ENCODE measurements at places on chromosomes 5 and 9.

DNA sequence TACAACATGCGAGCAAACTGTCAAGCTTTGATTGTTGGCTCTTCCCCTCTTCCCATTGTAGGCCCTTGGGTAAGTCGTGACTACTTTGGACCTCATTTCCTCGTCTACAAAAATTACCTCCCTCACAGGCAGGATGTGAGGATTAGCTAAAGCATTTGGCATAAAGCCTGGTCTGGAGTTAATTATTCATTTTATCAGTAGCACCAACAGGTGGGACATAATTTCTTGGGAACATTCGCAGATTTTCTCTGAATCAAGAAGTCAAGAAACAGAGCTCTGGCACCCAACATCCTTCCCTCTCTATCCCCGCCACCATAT, 39.9 kb upstream of the SEMA6A start:
- DNase-seq: no peak

GRCh38 chr5:159504857-159505304, 174.6 kb upstream of the IL12B start:
- DNase-seq: no peak

DNA sequence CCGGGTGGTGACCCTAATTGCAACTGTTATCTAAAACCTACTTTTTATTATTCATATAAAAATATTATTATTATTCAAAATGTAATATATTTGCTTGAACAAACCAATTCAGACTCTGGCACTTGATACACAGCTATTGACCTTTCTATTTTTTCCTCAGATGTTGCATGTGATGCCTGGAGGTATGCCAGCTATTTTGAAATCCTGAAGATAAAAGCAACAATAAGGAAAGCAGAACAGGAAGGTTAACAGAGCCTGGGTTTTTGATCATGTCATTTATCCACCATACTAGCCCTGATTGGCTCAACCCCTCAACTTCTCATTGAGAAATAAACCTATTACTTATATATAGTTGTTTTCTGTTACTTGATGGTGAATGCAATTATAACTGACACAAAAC, 340.9 kb upstream of the KIF2A start:
- DNase-seq: no peak

DNA sequence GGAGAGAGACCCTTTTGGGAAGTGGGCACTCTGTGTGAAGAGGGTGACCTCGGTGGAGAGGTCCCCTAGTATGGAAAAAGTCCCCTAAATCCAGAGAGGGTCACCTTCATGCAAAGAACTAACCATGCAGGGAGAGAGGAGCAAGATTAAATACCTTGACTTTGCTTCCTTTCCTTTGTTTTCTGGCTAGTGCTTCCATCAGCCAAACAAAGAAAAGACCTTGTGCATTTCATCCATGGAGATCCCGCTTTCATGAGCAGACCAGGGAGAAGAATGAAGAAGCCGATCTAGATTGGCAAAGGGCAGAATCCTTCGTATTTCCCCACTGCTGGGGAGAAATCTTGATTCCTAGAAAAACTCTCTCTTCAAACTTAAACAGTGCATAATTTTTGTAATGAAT, 813.3 kb upstream of the CDH6 start:
- DNase-seq: no peak

- no peak for DNase-seq
Measured at GRCh38 chr5:116673453-116673852, 98.8 kb upstream of the SEMA6A start.

DNA sequence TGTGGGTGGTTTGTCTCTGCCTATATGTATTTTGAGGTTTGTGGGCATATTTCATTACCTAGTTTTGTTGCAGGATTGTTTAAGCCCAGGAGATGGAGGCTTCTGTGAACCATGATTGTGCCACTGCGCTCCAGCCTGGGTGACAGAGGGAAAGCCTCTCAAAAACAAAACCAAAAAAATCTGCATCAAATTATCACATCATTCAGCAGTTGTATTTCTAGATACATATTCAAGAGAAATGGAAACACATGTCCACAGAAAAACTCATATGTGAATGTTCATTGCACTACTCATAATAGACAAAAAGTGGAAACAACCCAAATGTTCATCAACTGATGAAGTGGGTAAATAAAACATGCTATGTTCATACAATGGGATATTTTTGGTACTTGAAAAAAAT, 29.9 kb downstream of the HSPA4 start:
- no peak for DNase-seq

DNA sequence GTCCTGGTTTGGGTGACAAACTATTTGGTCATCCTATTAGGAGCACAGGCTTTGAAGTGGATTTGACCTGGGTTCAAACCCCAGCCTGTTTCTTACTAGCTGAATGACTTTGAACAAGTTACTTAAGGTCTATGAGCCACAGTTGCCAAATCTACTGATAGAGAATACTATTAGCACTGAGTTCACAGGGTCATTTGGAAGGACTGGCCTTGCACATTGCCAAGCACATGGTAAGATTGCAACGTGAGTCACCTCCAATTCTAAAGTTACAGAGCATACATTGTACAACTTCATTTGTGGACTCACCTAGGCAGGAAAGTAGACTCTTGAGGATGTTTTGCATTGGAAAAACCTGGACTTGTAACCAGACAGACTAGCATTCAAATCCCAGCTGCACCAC, 38.9 kb downstream of the MFAP3 start:
- no peak for DNase-seq

DNA sequence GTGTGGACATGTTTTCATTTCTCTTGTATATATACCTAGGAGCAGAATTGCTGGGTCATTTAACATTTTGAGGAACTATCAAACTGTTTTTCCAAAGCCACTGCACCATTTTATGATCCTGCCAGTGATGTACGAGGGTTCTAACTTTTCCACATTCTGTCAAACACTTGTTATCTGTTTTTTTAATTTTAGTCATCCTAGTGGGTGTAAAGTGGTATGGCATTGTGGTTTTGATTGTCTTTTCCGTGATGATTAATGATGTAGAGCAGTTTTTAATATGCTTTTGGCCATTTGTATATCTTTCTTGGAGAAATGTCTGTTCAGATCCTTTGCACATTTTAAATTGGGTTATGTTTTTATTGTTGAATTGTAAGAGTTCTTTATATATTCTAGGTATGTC, 107.0 kb downstream of the MELK start:
- DNase-seq: no peak

DNA sequence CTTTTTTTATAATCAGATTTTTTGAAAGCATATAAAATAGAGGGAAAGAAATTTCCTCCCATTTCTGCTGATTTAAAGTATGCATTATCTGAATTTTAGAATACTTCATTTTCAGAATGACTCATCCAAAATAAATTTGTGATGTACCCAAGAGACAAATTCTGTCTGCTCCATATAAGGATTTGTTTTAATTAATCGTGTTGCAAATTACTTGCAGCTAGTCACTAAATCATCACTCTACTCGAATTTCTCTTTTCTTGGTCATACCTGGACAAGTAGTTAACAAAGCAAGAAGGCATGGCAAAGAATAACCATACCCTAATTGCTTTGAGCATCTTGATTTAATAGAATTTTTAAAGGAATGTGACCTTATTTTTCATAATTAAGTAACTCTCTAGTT, 284.1 kb upstream of the GRAMD2B start:
- no peak for DNase-seq

DNA sequence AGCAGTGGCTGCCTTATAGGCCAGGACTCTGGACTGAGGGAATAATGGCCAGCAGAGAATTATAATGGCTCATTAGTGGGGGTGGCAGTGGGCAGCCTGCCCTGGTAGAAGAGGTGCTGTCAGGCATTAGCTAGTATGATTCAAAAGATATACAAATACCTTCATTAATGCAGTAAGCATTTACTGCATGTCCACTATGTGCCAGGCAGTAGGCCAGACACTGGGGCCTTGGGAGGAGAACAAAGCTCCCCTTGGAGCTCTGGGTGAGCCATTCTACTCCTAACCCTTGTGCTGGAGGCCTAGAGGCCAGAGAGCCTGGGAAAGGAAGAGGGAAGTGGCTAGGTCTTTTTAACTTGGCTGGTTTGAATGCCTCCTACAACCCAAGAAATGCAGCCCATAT, 2.0 kb upstream of the GARNL3 start:
- DNase-seq: no peak

DNA sequence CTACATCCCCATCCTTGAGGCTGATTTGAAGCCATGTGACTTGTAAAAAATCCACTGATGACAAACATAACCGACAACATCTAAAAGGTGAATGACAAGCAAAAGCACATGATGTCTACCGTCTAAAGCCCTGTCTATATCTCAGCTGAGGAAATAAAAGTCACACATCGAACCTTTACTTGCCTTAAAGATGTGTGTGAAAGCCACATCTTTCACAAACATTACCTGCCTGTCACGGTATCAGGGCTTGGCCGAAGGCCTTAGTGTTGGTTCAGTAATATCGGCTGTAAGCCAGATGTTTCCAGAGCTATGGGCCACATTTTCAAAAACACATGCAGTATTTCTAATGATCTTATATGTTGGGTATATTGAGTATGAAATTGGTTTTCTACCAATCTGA, 125.8 kb downstream of the EFNA5 start:
- DNase-seq: no peak

GRCh38 chr9:116543731-116544400, 143.2 kb upstream of the TRIM32 start:
- DNase-seq: no peak

DNA sequence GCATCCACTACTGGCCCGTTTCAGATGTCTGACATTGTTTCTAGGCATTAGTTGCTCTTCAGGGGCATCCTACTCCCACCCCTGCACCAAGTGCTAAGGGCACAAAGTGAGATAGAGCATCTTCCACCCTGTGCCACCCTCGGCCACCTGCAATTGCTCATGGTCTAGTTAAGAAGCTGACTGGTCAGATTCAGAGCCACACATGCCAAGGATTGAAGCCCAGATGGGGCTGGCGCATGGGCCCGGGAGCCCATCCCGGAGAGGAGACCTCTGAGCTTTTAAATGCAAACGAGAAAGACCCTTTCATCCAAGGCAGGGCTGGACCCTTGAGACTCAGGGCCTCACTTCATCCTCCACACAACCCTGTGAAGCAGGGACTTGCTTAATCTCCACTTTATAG, 28.5 kb downstream of the HRH2 start:
- DNase-seq: no peak

DNA sequence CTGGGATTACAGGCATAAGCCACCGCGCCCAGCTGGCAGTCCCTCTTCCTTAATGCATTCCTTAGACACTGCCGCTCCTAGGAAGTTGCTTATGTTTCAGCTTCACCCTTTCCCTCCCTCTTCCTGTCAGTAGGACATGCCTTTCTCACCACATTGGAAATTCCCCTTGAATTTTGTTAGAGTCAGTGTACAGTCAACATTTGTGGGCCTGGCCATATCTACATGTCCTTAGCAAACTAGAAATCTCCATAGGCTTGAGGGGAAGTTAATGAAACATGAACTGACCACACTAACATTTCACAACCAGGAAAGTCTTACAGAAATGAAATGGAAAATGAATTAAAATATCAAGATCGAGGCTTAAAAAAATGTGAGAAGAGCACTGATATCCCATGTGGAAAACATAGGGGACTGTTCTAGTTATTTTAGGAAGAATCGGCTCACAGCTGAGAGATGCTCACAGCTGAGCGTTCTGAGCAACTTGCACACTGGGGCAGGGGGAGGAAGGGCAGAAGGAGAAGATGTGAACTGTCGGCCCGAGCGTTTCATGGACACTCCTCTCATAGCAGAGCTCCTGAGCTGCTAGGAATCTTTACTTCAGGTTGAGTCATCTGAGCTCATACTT, 21.1 kb upstream of the LVRN start:
- no peak for DNase-seq

DNA sequence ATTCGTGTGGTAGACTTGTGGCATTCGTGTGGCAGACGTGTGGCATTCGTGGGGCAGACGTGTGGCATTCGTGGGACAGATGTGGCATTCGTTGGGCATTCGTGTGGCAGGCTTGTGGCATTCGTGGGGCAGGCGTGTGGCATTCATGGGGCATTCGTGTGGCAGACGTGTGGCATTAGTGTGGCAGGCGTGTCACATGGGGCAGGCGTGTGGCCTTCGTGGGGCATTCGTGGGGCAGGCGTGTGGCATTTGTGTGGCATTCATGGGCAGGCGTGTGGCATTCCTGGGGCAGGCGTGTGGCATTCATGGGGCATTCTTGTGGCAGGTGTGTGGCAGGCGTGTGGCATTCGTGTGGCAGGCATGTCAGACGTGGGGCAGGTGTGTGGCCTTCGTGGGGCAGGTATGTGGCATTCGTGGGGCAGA, 106.0 kb downstream of the EHMT1 start:
- DNase-seq: no peak

DNA sequence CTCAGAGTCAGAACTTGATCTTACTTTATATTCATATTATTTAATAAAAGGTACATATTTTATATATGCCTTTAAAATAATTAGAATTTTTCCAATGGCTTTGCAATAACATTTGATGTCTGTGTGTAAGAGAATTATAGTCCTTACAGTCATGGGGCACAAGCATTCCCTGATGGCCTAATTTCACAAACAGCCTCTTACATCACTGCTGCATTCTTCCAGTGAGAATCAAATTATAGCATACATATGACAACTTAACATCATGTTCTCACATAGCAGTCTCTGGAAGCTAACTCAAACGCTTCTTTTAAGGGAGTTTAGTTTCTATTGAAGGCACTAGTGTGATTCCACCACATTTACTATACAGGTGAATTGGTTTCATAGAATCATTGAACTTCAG, 15.3 kb upstream of the PRUNE2 start:
- no peak for DNase-seq

GRCh38 chr5:79582186-79582585, 30.1 kb upstream of the TENT2 start:
- DNase-seq: no peak

DNA sequence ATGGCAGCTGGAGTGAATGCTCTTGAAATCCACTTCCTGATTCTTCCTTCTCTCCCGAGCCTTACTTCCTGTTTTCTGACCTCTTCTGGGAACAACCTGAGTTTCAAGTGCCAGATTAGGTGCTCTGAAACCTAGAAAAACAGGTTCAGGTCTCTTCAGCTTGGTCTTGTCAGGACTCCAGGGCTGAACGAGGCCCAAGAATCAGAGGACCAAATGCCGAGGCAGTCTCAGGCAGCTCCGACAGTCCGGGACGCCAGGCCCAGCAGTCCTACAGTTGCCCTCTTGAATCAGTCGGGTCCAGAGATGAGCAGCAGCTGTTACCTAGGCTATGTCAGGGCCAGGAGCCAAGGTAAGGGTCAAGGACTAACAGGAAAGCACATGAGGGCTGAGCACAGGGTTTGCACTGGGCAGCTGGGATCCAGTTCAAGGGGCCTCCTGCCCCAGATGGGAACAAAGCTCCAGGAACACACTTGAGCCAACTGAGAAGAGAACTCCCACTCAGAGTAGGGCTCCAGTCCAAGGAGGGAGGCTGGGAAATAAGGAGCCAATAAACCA, 38.3 kb upstream of the ADRA1B start:
- no peak for DNase-seq

GRCh38 chr9:92506184-92506857, 24.0 kb upstream of the ASPN start:
- DNase-seq: no peak

DNA sequence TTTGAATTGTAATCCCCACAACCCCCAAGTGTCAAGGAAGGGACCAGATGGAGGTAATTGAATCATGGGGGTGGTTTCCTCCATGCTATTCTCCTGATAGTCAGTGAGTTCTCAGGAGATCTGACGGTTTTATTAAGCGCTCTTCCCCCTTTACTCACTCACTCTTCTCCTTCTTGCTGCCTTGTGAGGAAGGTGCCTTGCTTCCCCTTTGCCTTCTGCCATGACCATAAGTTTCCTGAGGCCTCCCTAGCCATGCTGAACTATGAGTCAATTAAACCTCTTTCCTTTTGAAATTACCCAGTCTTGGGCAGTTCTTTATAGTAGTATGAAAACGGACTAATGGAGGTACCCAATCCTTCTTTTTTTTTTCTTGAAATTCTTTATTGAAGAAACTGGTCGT, 2.2 kb upstream of the CEP120 start:
- no peak for DNase-seq

All from NAMALWA (cell line).